NCI-H1436 (cell line): ENCODE measurements at places on chromosomes 5 and 9.

DNA sequence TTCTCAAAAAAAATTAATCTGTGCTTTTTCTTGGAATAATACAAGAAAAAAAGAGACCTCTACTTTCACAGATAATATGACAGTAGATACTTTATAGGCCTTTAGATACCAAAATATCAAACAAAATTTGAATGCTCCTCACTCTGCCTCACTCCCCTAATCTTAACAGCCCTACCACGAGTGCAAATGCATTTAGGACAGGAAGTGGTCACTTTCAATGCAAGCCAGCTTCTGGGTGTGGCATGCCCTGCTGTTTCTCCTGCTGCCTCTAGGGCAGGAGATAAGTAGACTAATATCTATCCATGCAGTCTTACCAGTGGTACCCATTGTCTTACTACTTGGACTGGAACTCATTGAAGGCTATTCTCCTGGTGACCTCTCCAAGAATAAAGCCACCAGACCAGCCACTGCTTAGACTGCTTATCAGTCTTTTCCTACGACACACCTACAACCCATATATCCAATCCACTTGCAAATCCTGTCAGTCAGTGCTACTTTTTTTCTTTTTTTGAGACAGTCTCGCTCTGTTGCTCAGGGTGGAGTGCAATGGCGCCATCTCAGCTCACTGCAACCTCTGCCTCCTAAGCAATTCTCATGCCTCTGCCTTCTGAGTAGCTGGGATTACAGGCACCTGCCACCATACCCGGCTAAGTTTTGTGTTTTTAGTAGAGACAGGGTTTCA lies 23.0 kb downstream of the FRRS1L start:
- no peak for DNase-seq

- no peak for DNase-seq
These were observed 985 bp upstream of the WDR38 start for GRCh38 chr9:124852121-124852828.

DNA sequence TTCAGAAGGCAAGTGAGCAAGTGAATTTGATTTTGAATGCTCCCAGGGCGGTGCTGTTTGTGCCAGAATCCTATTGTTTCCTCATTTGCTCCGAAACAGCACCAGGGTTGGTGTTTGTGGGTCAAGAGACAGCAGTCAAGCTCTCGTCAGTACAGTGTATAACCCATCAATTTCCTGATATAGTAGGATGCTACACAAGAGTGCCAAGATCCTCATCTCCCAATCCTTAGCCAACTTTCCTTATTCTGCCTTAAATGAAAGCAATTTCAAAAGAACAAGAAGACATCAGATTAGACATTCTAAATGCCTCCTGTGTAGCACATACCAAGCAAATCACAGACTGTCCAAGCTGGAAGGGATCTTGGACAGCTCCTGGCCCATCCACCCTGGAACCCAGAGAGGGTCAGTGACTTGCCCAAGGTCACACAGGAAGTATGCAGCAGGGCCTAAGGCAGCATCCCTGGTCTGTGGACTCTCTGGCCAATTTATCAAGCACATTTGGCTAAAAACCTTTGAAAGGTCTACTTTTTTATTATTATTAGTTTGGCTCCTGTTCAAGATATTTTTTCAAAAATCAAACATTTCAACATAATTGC lies 4.5 kb downstream of the WHRN start:
- DNase-seq = no peak

GRCh38 chr5:3456121-3456681 lies 139.4 kb upstream of the IRX1 start:
- no peak for DNase-seq

DNA sequence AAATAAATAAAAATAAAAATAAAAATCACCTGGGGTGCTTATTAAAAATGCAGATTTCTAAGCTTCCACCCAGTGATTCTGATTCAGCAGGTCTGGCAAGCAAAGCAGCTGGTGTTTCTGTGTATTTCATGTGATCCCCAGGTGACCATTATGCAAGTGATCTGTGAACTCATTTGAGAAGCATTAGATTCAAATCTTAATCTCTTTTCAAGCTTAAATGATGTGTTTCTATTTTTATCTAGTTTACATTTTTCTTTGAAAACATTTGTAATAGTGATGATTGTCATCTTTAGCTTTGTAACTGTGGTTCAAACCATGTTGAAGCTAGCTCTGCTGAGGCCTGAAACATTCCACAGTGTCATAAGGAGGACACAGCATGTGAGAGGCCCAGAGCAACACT lies 804.8 kb upstream of the ZNF608 start:
- no peak for DNase-seq

- DNase-seq = peak; percentile 51
These were observed 51.2 kb upstream of the TESK1 start for GRCh38 chr9:35553670-35554543.

DNA sequence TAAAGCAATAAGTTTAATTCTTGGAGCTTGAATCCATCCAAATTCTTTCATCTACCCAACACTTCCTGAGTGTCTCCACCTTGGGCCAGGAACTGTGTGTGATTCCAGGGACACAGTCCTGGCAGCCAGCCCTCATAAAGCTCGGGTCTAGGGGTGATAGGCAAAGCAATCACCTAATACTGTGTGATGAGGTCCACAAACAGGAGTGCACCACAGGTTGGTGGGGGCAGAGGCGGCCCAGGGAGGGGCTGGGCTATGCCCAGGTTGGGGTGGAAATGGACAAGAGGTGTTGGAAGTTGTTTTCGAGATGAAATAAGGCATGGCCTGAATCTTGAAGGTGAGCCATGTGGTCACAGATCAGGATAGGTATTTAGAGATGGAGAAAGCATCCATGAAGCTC lies 133.9 kb upstream of the PTCH1 start:
- no peak for DNase-seq

GRCh38 chr5:24904981-24905517 lies 260.3 kb upstream of the CDH10 start:
- no peak for DNase-seq

DNA sequence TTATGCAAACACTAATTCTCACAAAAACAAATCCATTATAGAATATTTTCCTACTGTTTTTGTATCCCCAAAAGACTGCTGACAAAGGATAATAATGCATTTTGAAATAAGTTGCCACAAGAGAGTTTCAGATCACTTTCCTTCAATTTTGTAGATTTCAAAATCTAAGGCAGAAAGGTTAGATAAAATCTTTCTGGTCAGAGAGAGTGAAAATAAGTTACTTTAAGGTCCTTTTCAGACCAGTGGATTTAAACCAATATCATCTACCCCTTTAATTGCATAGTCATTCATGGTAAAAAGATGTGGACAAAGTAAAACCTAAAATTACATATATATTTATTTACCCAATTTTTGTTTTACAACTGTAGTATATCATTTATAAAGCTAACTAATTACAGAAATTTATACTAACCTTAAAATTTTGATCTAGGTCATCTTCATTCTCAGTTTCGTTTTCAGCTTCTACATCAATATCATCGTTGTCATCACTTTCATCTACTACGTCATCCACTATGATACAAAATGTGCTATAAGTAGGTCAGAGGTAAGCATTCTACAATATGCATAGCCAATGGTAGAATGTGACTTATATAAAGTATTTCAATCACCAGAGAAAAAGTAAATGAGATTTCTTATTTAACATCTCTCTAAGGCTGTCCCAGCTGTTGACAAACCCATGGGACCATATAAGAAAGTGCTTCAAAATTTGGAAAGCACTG lies 95.7 kb downstream of the AGTPBP1 start:
- no peak for DNase-seq

GRCh38 chr9:108783731-108784495 lies 71.9 kb downstream of the ACTL7B start:
- no peak for DNase-seq

DNA sequence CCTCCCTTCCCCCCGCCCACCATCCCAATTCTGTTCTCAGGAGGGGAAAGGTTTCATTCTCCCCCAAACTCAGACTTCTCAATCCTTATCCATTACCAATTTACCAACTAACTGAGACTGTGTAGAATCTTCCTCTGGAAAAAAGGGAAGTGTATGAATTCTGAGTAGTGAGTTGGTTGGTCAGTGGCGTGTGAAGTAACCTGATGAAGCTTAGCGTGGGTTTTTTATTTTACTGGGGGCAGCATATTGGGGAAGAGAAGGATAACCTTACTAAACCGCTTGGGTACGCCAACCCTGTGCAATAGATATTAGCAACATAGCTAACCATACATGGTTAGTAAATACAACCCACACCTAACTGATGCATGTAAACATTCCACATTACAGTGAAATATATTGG lies 1.1 kb upstream of the DNAJC21 start:
- no peak for DNase-seq

GRCh38 chr5:51889703-51890102 lies 506.5 kb downstream of the ISL1 start:
- no peak for DNase-seq

- no peak for DNase-seq
These were observed 11.3 kb downstream of the MSX2 start for GRCh38 chr5:174735498-174736330.

DNA sequence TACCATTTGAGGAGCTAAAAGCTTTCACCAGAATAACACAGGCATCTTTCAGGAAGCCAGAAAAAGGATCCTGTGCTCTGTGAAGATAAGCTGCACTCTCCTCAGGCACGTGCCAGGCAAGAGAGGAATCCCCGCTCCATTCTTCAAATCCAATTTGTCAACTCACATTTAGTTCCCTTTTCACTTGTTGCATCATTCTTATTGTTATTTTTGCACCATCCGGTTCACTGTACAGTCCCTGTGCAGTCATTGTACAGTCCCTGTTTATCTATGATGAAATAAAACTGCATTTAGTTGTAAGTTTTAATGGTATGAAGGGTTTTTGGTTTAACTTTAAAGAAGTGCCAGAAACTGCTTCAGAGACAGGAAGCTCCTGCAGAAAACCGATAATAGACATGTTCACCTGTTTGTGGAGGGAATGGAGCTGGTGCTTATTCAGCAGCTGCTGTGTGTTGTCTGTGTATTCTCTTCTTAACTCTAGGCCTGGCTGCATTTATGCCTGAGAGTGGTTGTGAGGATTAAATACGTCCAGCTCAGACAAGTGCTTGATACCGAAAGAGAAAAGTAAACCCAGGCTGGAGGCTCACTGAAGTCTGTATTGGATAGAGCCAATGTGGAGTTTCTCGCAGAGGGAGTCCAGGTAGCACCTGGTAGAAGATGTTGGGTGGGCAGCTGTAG lies 22.4 kb downstream of the IFNW1 start:
- DNase-seq = no peak

DNA sequence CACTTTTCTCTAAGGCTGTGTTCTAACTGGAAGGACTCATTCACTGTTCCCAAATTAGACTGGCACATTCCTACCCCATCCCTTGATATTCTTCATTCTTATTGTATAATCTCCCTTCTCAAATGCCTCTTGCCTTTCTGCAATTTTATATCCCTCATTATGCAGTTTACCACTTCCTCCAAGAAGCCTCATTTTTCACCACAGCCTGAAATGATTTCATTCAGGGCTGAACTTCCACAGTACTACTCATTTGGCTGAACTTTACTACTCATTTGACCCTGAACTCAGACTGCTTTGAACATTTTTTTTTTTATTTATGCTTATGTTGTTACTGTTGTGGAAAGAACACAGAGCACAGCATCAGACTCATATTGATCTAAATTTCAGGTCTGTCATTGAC lies 32.7 kb downstream of the GRIA1 start:
- no peak for DNase-seq

DNA sequence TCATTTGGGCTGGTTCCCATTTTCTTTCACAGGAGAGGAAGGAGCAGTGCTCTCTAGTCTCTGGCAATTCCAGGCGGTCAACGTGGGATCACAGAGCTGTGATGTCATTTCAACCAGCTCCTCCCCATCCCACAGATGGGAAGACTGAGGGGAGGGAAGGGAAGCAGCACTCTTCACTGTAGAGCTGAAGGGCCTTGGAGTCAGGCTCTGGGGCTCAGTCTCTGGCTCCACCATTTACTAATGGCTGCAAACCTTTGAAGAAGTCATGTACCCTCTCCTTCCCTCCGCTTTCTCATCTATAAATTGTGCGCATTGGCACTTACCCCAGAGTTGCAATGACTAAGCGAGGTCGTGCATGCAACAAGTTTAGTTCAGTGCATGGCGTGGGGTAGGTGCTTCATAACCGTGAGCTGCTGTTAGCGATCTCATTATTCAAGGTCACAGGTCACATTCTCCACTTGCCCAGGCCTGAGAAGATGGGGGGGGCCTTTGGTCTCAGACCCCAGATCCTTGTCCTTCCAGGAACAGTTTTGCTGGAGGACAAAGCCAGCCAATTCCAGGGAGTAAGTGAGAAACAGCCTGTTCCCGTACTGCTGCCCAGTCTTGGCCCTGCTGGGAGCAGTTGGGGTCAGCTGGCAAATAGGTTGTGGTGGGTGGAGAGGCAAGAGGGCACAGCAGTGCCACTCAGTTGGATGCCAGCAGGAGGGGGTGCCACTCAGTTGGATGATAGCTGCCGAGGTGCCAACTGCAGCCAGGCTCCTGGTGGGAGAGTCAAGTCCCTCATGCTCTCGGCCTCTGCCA lies 136.7 kb downstream of the RGS3 start:
- no peak for DNase-seq

DNA sequence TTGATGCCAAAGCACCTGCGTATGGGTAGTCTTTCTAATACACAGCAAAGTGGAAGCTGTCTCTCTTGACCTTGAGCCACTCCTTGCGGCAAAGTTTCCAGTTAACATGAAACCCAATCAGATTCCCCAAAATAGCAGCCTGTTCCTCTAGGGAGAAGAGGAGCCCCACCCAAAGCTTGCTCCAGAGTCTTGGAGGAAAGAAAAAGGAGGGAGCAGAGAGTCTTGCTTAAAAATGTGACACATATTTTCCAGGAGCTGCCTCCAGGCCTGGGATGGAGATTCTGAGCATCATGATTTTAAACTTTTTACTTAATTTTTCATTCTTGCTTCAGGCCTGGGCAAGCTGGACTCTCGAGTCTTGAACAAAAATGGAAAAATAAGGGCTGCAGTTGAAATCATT lies 223.5 kb upstream of the TNC start:
- DNase-seq = no peak

- no peak for DNase-seq
These were observed 13.0 kb upstream of the SMIM32 start for GRCh38 chr5:136205941-136206340.

DNA sequence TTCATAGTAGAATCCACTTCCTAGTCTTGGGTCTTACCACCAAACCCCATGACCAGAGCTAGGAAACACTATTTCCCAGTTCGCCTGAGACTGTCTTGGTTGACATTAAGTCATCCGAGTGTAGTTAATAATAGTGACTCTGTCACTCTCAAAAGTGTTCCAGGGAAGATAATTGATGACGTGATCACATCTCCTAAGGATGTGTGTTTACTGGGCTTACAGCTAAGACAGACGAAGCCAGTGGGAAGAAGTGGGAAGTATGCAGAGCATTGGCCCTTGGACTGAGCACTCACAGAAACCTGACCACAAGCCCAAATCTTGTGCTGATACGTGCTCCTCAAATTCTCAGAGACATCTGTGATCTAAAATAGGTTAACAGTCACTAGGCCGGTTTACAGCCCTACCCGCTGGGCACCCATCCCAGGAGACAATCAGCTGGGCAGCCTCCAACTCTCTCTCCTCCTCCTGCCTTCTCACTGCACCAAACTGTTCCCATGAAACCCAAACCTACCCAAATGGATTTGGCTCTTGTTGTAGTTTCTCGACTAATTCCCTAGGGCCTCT lies 316.6 kb downstream of the TLE1 start:
- no peak for DNase-seq

- no peak for DNase-seq
These were observed 284.9 kb downstream of the TMEM38B start for GRCh38 chr9:105979290-105979689.
